ENCODE measurements at places on chromosomes 2 and 18. TPM values are rescaled to one million over a fixed set of nuclear protein-coding genes. Genes with fewer than 3 reads are reported as not detected.

GRCh38 chr2:153543635-153544071 is 65.1 kb upstream of the RPRM start:
- H3K27me3 ChIP-seq = no peaks in the 10 kb centered on the region
- no peak for DNase-seq
- no peak overlapping the region for H3K27ac ChIP-seq
- no peak overlapping the region for H3K4me3 ChIP-seq
- H3K36me3 ChIP-seq = no peaks in the 10 kb centered on the region

DNA sequence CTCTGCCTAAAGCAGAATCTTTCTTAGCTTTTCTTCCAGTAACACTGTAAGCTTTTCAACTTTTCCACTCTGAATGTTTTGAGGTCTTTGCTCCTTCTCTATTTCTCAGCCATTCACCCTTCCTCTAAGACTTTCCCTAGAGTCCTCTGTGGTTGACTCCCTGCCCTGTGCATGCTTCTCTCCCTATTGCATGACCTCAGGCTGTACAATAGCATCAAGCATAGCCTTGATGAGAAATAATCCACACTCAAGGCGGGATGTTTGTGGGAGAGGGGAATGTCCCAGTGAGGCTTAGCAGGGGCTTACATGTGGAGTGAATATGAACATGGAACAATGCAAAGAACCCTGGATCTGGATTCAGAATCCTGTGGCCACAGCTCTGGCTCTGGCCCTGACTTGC is 48.4 kb upstream of the IGFBP5 start:
- no peak overlapping the region for H3K4me3 ChIP-seq
- H3K27me3 ChIP-seq = no peaks in the 10 kb centered on the region
- no peak overlapping the region for H3K27ac ChIP-seq
- H3K36me3 ChIP-seq = no peaks in the 10 kb centered on the region

DNA sequence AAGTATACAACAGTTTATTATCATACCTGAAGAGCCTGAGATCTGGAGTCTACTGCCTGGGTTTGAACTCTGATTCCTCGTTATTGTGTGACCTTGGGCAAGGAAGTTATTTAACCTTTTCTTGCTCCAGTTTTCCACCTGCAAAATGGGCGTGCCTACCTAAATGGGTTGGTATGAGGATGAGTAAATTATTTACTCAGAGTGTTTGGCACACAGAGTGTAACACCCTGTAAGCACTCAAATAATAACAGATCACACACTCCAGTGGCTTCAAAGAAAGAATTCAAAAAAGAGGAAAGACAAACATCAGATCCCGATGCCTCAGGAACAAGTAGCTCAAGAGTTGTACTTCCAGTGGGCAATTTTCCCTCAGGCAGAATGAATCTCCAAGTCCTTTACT is 2.4 kb downstream of the SRD5A2 start:
- H3K4me1 ChIP-seq = no peaks in the 10 kb centered on the region
- no peak overlapping the region for H3K4me3 ChIP-seq
- no peaks in the 10 kb centered on the region for H3K36me3 ChIP-seq

The NT5C1B gene
- polyA plus RNA-seq = 74.9 TPM

The TGFA gene
- polyA plus RNA-seq = 5.1 TPM
